ENCODE measurements at places on chromosomes 6 and 20.

- peak; percentile 93 for DNase-seq
Observed at GRCh38 chr6:135922174-135922573, 70.7 kb downstream of the PDE7B start.

DNA sequence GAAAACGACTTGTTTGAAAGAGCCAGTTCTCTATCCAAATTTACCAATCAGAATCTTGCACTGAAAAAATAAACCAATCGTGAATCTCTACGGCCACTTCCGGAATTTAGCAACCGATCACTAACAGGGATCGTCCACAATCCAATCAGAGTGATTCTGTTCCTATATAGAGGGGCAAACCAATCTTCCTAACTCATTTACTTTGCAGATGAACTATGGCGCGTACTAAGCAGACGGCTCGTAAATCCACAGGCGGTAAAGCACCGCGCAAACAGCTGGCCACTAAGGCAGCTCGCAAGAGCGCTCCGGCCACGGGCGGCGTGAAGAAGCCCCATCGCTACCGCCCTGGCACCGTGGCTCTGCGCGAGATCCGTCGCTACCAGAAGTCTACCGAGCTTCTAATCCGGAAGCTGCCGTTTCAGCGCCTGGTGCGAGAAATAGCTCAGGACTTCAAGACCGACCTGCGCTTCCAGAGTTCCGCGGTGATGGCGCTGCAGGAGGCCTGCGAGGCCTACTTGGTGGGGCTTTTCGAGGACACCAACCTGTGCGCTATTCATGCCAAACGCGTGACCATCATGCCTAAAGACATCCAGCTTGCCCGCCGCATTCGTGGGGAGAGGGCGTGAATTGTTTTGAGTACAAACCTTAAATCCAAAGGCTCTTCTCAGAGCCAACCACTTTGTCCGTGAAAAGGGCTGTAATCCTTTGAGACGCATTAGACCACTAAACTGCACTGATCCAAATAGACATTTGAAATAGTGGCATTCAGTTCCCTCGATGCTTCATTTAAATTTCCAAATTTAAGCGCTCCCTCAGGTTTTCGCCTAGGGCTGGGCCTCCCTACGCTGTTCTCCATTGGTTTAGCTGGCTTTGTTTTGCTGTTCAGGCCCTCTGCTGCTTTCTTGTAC lies 138.0 kb downstream of the HFE start:
- peak; percentile 16 for DNase-seq

- no peak for DNase-seq
Observed at GRCh38 chr6:110322874-110323242, 35.3 kb downstream of the METTL24 start.

GRCh38 chr6:8859501-8859900 lies 424.2 kb upstream of the SLC35B3 start:
- no peak for DNase-seq

GRCh38 chr6:43724914-43725642 lies 37.5 kb upstream of the MRPS18A start:
- peak; percentile 88 for DNase-seq

DNA sequence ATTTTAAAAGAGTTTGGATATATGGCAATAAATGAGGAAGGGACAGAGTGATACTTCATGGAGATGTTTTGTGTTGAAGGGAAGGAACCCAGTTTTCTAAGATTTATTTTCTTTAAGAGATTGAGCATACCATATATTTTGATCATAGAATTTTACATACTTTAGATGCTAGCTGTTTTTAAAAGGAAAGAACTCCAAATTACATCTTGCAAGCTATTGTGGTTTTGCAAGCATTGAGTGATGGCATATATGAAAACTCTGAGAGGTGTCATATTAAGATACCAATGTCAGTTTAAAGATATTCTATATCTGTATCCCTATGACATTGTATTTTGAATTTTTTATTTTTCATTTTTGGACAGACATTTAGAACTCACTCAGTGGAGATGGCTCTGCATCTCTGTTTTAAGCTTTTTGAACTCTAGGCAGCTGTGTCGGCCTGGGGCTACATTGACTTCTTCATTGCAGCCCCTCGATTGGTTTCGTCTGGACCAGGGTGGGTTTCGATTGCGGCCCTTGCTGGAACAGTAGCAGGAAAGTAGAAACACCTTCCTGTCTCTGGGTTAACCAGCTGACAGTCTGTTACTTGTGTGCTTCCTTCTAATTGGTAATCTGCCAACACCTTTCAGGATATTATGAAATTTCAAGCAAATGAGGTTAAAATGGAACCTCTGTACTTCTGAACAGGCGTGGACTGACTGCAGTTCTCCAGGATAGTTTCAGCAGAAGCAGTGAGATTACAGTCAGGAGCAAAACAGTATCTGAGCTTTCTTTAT lies 14.0 kb downstream of the IGF2R start:
- no peak for DNase-seq

GRCh38 chr6:105106260-105106659 lies 73.6 kb downstream of the POPDC3 start:
- no peak for DNase-seq

DNA sequence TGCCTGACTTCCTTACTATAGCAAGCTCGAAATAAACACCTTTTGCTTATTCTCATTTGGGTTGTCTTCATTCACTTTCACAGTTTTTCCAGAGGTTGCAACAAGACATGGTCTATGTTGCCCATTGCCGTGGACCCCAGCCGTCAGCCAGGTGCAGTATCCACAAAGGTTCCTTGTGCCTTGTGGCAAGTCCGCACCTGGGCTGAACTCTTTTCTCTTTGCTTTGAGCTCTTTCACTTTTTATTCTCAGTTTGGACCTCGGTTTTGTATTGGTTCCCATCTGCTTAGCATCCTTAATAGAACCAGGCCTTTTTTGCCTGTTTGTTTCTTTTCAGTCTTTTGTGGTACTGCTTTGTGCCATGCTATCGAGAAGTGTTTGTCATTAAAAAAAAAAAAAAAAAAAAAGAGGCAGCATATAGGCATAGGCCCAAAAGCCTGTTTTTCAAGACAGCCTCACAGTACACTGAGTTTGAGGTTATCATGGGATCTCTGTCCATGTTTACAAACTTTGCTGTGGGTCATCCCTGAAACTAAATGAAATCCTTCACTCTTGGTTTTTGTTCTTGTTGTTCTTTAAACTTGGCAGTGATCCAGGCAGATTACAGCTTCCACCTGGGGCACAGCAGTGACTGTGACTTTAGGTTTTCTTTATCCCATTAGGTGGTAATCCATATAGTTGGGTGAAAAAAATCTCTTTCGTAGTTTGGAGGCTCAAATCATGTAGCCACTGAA lies 33.3 kb downstream of the GSTA3 start:
- peak; percentile 28 for DNase-seq

- no peak for DNase-seq
Observed at GRCh38 chr6:118408863-118409262, 139.2 kb upstream of the PLN start.
